ENCODE measurements at places on chromosomes 5 and 9.

DNA sequence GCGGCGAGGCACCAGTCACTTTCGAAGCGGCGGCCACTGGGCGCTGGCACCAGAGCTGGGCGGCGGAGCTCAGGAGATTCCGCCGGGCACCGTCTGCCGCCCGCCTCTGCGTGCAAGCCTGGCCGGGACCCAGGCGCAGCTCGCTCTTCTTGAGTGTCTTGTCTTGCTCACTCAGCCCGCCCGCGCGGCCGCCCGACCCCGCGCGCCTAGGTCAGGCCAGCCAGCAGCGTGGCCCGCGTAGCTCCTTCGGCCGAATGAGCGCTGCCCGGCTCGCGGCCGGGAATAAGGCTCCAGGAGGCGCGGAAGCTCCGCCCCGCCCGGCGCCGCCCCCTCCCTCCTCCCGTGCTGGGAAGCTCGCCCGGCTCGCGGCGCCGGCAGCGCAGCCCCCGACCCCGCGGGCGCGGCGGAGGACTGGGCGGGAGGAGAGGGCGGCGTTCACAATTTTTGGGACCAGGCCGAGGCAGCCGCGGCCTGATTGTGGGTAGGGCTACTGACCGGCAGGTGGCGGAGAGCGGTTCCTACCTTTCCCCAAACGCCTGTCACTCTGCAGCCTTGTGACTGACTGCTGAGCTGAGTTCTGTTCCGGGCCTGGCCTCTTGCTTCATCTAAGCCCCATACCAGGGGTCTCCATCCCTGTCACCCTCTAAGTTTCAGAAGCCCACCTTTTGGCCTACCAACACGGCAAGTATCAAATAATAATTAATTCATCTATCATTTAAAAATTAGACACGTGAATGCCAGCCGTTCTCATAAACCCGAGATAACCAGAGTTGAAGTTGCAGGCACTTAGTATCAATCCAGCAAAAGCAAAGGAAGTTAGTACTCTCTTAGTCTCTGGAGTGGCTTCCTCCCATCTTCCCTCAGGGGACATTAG lies at the start of gene HBEGF:
Gene HBEGF, minus strand, starts transcription at position 256 of the 874 bp plus-strand sequence. CDS start 275 bp downstream, outside the sequence.
- DNase-seq, result no peak

DNA sequence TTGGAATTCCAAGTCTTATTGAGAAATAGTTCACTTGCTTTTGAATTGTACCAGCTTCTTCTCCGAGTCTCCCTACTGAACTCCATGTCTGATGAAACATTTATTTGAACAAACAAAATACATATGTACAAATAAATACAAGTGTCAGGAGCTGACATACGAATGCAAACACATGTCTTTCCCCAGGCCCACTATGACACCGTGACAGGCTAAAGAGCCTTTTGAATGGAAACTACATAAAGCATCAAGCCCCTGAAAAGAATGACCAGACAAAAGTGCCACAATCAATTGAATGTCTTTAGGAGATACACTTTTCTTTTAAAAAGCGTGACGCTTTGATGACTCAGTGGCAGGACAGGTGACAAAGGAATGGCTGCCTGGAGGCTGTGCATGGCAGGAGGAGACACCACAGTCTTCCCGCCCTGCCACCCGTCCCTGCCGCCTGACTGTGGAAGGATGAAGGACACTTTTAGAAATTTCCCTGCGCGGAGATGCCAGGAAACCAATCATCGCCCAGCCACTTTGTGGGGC lies 112.4 kb upstream of the BNC2 start:
- no peak for DNase-seq

GRCh38 chr9:89711866-89712265 lies 107.1 kb downstream of the GADD45G start:
- DNase-seq, result no peak

GRCh38 chr9:96072930-96073329 lies 197.4 kb downstream of the ERCC6L2 start:
- no peak for DNase-seq

- DNase-seq, result peak; percentile 33
These were observed 211.6 kb downstream of the MSX2 start for GRCh38 chr5:174935854-174936474.

GRCh38 chr9:2292733-2293132 lies 277.6 kb downstream of the SMARCA2 start:
- DNase-seq, result no peak

DNA sequence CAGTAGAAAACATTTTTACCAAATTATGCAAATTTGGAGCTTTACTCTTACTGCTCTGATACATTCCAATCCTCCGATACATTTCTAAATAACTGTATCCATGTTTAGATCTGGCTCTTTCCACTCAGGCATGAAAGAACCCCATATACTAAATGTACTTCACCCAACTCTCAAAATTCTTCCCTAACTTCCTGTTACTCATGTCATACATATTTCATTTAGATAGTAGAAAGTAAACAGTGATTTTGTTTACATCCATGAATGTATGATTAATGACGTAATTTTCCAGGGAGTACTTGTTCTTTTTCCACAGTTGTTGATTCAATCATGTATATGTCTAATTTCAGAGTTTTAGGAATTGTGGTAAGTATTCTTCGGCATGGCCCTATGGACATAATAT lies 1426.5 kb upstream of the C9orf72 start:
- no peak for DNase-seq

DNA sequence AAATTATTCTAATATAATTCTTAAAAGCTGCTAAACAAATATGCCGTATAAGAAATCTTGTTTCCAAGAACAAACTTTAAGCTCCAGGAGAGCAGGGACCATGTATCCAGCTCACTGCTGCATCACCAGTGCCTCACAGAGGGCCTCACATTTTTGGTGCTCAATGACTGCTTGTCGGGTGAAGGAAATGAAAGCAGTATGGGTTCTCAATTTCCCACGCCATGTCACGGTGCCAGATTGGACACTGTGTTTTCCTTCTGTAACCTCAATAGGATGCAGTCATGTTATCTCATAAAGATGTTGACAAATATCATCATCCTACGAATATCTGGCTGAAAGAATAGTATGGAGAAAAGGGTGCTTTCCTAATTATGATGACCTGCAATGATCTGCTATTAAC lies 64.7 kb downstream of the POU5F2 start:
- no peak for DNase-seq

DNA sequence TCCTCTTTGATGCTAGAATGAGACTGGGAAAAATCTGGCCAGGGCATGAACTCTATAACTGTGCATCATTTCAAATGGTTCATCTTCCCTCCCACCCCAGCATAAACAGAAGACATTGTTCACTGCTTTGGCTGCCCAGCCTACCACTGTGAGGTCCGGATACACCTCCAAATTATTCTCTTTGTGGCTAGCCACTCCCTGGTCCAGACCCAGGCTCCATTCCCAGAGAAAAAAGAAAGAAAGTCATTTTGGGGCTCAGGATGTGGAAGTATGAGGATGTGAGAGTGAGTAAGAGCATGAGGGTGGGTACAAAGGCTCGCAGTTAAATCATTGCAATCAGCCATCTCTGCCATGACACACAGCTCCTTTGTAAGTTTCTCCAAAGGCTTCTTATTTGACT lies 559.2 kb downstream of the PSAT1 start:
- DNase-seq, result no peak

- no peak for DNase-seq
These were observed 362.1 kb upstream of the RFX3 start for GRCh38 chr9:3887786-3888496.
